ENCODE measurements at places on chromosomes 11 and 22.

- no peak for DNase-seq
Measured at GRCh38 chr22:46954781-46955180, 192.3 kb downstream of the TBC1D22A start.

DNA sequence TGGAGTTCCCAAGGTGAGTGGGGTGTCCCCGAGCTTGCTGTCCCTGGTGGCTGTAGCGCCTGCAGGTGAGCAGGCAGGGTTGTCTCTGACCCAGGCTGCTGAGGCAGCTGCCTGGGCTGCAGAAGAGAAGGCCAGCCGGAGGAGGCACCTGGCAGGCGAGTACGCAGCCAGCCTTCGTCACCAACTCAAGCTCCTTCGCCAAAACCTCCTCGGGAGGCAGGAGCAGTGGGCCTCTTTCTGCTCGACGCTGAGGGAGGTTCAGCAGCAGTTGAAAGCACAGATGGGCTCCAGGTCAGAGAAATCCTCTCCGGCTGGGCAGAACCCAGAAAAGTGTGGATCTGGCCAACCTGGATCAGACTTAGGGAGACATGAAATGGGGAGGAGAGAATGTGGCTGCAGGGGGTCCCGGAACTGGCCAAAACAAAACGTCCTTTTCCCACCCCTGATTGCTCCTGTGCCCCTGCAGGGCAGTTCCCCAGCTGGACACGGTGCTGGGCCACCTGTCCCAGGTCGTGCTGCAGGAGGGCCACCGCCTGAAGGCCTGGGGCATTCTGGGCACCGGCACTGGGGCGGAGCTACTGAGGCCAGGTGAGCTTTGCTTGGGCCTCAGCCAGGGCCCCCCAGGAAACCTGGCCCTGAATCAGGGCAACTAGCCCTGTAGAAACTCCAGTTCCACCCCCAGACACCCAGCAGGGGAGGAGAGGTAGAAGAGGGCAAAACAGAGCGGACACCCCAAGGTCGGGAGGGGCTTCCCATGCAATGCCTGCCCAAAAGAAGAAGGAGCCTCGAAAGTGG lies 56.7 kb downstream of the BTG4 start:
- no peak for DNase-seq

GRCh38 chr11:65814986-65815565 lies 18.7 kb upstream of the SNX32 start:
- DNase-seq = no peak

GRCh38 chr22:23767673-23768548 lies at the start of gene CHCHD10:
Gene CHCHD10 (minus strand): TSS chr22:23767972. CDS start chr22:23767874, 98 bp downstream.
- peak; percentile 48 for DNase-seq

DNA sequence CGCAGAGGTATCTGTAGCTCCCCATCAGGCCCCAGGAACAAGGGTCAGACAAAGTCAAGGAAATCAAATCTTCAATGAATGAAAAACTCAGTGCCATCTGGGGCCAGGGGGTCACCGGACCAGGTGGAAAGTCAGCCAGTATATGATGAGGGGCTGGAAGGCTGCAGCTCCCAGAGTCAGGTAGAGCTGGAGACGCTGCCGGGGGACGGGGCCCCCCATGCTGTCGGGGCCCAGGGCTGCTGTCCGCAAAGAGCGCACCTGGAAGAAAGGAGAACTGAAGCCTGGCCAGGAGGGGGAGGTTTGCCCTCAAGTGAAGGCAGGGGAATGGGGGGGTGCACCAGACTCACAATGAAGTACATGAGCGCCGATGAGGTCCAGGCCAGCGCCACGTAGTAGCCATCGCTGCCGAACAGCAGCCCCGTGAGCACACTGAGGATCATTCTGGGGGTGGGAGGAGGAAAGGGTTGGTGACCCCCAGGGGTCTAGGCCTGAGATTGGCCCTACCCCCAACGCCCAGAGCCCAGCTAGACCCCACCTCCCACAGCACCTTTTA lies 4.3 kb downstream of the YIF1A start:
- DNase-seq = no peak

- no peak for DNase-seq
Measured at GRCh38 chr11:38594895-38595294, 1996.9 kb upstream of the RAG2 start.

DNA sequence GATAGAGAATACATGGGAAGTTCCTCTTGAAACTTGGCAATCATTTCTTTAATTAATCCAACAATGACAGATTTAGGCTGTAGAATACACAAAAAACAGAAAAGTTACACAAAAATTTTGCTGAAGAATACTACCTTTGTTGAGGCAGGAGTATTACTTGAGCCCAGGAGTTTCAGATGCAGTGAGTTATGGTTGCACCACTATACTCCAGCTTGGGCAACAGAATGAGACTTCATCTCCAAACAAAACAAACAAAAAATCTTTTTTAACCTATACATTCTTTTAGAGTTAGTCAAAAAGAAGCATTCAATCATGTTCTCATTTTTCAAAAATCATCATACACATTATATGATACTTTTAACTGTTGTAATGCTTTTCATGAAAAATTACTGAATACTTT lies 22.1 kb downstream of the UEVLD start:
- no peak for DNase-seq

DNA sequence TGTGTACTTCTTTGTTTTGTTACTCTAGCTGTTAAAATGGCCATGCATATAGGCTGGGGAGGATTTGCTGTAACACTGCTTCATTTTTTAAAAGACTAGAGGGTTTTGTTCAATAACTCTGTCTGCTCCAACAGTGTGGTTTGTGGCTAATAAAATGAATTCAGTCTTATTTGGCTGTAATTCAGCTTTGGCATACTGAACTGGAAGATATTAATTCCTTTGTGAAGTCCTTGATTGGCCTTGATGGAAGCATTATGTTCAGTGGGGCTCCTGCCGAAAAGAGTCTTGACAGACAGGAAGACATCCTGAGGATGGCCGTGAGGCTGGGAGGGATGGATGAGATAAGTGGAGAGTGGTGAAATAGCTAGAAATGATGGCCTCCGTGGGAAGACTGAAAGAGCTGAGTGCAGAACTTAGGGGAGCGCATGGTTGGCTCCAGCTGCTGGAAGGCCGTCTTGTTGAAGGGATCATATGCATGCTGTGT lies 44.8 kb upstream of the MYO18B start:
- DNase-seq = no peak

GRCh38 chr22:49525801-49526535 lies 301.7 kb downstream of the BRD1 start:
- DNase-seq = no peak

- DNase-seq = no peak
Measured at GRCh38 chr22:38864361-38865191, 7.4 kb downstream of the CBX6 start.

- no peak for DNase-seq
Measured at GRCh38 chr11:87440076-87440770, 402.5 kb downstream of the TMEM135 start.

DNA sequence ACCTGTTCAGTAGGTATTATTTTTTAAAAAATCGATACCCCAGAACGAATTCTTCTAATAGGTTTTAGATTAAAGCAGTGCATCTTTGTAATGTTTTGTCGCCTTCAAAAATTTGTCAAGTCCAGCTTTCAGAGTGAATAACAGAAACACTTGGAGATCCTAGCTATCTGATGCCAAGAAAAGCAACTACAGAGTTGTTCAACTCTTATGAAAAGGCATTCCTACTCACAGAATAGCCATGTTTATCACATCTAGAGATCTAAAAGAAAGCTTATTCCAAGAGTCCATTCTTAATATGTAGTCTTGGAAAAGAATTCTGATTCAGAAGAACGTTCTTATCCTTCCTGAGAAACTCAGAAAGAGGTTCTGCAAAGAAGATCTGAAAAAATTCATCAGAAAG lies 268.5 kb downstream of the TTC28 start:
- DNase-seq = no peak

Measured in stimulated activated CD8-positive, alpha-beta memory T cell treated with anti-CD3 and anti-CD28 coated beads, Interleukin-15, amount 100 ng/mL, for 1 hour (primary cell).